Stimulated activated CD8-positive, alpha-beta memory T cell treated with anti-CD3 and anti-CD28 coated beads, Interleukin-4, amount 100 ng/mL, for 4 hours (primary cell): ENCODE measurements at places on chromosomes 2 and 18.

DNA sequence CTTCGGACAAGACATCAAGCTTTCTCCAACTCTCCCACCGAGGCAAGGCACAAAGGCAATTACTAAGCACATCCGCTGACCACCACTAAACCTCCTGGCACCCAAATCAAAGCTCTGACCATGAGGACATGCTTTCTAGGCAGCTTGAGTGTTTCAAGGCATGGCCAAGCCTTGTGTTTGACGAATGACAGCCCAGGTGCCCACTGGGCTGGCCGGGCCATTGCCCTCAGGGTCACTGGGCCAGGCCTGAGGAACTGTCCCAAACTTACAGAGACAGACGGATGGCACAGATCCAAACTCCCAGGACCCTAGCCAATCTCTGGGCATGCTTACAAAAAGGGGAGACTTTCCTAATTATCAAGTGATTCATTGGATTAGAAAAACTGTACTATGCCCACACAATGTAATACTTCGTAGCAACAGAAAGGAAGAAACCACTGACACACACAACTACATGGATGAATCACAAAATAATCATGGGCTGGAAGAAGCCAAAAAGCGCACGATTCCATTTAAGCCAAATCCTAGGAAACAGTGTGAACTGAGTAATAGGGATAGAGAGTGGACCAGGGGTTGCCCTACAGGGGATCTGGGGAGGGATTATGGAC, 20.2 kb downstream of the CRACDL start:
- no peak for DNase-seq

DNA sequence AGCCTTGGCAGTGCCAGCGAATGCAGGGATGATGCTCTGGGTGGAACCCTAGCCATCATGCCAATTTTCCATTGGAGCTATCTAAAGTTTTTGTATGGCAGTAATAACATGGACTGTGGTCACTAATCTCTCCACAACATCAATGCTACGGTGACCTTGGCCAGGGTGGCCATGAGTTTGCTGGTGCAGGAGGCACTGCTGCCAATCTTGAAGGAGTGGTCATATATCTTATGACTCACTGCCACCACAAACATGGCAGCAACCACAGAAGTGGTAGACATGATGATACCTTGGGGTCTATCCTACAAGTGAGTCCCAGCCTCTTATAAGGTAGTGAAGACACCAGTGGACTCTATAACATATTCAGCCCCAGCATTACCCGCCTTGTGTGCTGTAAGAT, 104.6 kb downstream of the EVA1A start:
- no peak for DNase-seq

GRCh38 chr2:5777131-5777535, 84.9 kb downstream of the SOX11 start:
- DNase-seq: no peak

DNA sequence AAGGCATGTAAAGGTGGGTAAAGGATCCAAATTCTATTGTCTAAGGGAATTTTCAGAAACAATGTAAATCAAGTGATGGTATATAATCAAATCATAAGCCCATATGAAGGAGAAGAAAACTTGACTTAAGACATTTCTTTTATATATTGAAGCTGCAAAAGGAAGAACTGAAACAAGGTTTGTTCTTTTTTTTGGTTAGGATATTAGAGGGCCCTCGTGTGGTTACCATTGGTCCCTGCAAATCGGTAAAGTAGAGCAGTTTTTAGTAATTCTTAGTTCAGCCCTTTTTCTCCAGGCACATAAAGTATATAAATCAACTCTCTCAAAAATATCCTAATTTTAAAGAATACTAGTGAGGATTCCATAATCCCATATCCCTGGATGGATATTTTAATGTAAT, 105.6 kb upstream of the STK17B start:
- no peak for DNase-seq

- DNase-seq: no peak
These were observed 90.4 kb downstream of the ATAD2B start for GRCh38 chr2:23836505-23836904.

GRCh38 chr2:60560734-60561644, 7.5 kb upstream of the BCL11A start:
- DNase-seq: no peak

GRCh38 chr2:239401881-239402233, 1.0 kb upstream of the HDAC4 start:
- DNase-seq: no peak

DNA sequence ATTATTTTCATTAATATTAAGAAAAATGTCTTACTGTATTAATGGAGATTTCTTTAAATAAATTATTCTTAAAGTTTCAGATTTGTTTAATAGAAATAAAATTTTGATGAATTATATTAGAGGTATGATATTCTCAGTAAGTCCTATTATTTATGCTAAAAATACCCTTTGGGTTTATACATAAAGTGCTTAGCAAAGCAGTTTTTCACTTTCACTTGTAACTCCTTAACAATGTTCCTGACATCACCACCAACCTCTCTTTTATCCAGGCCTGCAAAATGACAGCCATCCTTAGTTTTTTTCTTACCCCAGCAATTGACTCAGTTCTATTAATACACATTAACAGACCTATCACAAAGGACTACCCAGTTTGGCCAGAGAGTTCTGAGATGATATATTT, 170.4 kb downstream of the CD226 start:
- no peak for DNase-seq

GRCh38 chr2:53786352-53786704, 425 bp downstream of the ASB3 start:
- no peak for DNase-seq

DNA sequence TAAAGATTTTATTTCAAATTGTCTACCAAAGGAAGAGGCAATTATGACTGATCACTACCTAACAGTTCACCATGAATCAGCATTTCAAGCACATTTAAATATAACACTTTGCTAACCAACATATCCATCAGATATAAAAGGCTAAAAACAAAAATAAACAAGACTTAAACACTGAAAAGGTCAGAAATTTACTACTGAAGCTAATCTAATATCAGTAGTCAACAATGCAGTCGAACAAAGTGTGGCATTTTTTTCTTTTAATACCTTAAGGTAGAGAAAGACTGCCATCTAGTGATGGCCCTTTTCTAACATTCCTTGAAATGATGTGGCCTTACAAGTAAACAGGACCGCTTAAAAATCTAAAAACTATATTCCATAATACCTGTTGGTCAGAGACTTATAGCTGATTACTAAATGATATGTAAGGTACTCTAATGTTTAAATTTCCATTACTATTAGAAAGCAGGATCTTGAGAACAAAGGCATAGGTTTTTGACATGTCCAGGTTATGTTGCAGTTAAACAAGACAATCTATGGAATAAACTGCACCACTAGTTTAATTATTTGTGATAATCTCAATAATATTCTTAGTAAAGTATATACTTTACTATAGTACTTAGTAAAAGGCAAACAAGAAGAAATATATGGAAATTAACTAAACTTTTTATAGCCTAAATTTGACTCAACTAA, 80.0 kb downstream of the EXOC6B start:
- no peak for DNase-seq

DNA sequence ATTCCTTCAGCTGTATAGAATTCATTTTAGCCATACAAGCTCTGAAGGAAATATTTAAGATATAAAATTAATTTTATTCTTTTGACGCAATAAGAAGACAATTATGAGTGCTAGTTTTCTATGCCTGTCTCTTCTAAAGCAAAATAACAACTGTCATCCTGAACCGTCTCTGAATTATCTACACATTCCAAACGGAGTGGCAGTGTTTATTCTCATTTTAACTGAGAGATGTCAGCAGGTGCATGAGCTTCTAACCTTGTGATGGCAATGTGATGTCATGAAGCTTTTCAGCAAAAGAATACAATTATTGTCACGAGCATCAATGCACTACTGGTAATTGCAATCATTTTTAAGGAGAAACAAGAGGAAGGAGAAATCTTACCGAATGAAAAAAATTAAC, 274.8 kb downstream of the SPAG16 start:
- DNase-seq: no peak

GRCh38 chr2:10339647-10340592, 37.2 kb downstream of the HPCAL1 start:
- DNase-seq: no peak

- no peak for DNase-seq
These were observed 403.7 kb downstream of the CCDC85A start for GRCh38 chr2:56587456-56587855.

GRCh38 chr2:203122317-203122986, 107.8 kb downstream of the NBEAL1 start:
- no peak for DNase-seq
